ENCODE measurements at places on chromosomes 3 and 15.

- DNase-seq, result no peak
Observed at GRCh38 chr3:157753787-157754136, 250.5 kb upstream of the VEPH1 start.

- no peak for DNase-seq
Observed at GRCh38 chr3:52268036-52268435, 10.4 kb downstream of the WDR82 start.

- DNase-seq, result no peak
Observed at GRCh38 chr15:75573648-75574384, 5.3 kb downstream of the PTPN9 start.

GRCh38 chr3:156685198-156685597 is 10.8 kb downstream of the TIPARP start:
- no peak for DNase-seq

GRCh38 chr3:14889205-14889604 is 58.2 kb upstream of the NR2C2 start:
- DNase-seq, result no peak
